ENCODE measurements at places on chromosomes 2 and 18.

- no peak for DNase-seq
Observed at GRCh38 chr2:10775831-10776230, 36.8 kb downstream of the PDIA6 start.

DNA sequence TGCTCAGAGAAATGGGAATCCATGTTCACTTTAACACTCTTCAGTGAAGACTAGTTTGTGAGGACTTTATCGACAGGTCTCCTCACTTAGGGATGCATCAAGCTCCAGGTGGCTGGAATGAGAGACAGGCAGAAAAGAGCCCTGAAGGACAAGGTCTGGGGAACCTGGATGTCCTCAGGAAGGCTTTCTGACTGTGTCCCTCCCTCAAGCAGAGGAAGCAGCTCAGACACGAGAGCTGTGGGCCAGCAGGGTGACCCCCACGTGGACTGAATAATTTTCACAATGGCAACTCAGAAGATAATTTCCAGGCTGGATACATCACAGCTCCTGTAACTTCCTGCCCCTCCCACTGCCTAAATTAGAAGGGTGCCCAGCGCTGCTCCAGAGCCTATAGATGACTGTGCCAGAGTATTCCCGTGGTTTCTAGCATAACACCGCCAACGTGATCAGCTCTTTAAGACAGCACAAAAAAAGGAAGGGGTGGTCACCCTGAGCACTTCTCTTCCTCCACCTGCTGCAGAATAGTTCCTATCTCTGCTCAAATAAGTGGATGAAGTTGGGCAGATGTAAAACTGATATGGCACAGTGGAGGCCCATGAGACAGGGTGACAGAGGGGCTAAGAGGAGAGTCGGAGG lies 25.7 kb upstream of the NCK2 start:
- no peak for DNase-seq

DNA sequence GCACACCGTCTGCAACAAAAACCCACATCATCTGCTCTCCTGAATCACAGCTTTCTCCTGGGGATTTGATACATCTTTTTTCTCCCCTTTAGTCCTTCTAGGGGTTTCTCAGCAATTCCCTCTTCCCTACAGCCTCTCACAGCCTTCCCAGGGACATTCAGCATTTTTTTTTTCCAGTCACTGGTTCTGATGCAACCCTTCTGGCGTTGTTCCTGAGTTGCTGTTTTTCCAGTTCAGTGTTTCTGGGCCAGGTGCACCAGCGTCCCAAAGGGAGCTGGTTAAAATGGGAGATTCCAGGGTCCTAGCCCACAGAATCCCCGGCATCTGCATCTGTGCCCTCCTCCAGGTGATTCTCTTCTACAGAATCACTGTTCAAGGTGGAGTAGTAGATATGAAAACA lies 36.1 kb downstream of the ADCY3 start:
- DNase-seq = no peak

DNA sequence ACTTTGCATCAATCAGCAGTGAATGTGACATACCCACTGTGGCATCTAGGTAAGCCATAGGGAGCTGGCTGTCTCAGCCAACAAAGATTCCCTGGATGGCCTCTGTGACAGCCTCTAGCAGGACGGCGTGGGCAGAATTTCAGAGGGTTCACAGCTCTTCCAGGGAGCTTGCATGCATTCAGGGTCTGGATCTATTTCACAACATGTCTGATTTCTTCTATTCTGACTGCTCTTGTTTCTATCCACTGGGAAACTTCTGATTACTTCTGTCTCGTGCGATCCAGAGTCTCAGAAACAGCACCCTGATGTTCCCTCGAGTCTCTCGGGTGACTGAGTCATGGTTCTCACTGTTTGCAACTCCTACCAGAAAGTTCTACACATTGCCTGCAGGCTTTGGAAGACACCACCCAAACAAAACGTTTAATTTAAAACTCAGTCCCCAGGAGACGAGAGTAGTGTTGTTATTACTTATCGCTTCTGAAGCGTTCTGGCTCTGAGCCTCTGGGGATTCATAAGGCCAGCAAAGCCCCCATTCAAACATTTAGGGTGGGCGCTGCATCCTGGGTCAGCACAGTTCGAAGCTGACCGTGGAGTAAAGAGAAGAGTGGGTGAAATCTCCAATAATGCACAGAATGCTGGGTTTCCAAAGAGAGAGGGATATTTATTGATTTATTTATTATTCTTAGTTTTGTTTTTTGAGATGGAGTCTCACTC lies 41.9 kb upstream of the ODC1 start:
- DNase-seq = no peak

DNA sequence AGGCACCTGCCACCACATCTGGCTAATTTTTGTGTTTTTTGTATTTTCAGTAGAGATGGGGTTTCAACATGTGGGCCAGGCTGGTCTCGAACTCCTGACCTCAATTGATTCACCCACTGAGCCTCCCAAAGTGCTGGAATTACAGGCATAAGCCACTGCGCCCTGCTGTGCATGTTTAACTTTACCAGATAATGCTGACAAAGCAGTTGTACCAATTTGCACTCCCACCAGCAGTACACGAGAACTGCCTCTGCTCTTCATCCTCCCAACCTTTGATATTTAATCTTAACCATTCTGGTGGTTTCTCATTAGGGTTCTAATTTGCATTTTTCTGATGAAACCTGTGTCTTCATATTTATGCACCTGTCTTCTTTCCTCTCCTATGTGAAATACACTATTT lies 12.0 kb upstream of the DYM start:
- no peak for DNase-seq

GRCh38 chr2:32594573-32594972 lies 33.3 kb upstream of the TTC27 start:
- DNase-seq = no peak

- DNase-seq = no peak
Observed at GRCh38 chr2:19706332-19706731, 195.5 kb downstream of the TTC32 start.

DNA sequence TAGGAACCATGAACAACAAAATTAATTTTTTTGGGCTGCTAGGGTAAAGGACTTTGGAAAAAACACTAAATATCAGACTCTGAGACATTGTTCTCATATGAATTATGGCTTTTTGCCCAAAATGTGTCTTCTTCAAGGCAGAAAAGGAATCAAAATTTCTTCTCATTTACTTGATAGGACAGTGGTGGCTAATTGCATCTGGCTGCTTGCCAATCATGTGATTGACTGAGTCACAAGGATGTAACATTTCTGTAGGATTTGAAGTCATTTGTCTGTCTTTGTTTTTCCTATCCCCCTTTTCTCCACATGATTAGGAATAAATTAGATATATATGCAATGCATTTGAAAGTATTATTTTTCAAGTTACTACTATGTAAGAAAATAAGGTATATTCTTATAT lies 130.2 kb downstream of the SLC4A10 start:
- no peak for DNase-seq

- DNase-seq = no peak
Observed at GRCh38 chr2:119657466-119658145, 21.4 kb upstream of the TMEM177 start.

- DNase-seq = no peak
Observed at GRCh38 chr2:85266146-85267041, 61.4 kb downstream of the TGOLN2 start.

DNA sequence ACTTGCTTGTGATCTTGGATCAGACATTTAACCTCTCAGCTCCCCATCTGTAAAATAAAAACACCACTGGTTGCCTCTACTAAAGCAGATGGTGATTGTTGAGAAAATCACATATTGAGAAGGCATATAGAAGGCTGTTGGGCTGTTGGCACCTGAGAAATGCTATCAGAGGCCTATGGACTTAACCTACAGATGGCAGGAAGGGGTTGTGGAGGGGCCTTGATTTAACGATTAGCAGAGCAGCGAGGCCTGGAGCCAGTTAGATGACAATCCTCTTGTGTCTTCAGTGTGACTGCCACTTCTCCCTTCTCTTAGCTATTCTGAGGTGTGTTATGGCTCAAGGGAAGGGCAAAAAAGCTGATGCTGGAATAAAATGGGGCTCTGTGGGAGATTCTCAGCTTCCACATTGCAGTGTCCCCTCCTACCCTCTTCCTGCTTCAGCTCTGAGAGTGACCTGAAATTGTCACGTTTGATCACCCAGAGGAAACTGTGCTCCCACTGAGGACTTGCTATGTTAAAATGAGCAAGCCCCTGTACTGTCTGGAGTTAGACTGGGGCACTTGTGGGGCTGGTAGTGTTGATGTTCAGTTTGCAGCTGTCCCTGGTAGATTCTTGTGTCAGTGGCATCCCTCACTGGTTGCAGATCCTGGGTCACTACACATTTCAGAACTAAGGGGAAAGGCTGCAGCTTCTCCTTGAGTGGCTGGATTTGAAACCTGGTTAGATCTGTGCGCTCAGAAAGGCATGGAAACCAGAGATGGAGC lies 31.5 kb downstream of the CXCR4 start:
- DNase-seq = no peak

DNA sequence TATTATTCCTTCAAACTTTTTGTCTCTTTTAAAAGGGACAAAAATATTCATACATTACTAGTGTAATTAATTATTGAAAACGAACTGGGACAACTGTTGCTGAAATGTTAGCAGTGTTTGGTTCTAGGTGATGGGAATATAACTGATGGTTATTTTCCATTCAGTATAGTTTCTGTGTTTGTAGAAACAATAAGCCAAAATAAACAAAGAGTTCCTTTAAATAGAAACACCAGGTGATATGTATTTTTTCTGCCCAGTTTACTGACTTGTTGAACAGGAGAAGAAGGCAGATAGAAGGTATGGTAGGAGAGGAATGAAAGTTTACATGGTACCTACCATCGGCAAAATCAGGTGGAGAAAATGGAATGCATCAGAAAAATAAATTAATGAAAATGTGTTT lies 74.2 kb downstream of the LYPD6B start:
- no peak for DNase-seq

DNA sequence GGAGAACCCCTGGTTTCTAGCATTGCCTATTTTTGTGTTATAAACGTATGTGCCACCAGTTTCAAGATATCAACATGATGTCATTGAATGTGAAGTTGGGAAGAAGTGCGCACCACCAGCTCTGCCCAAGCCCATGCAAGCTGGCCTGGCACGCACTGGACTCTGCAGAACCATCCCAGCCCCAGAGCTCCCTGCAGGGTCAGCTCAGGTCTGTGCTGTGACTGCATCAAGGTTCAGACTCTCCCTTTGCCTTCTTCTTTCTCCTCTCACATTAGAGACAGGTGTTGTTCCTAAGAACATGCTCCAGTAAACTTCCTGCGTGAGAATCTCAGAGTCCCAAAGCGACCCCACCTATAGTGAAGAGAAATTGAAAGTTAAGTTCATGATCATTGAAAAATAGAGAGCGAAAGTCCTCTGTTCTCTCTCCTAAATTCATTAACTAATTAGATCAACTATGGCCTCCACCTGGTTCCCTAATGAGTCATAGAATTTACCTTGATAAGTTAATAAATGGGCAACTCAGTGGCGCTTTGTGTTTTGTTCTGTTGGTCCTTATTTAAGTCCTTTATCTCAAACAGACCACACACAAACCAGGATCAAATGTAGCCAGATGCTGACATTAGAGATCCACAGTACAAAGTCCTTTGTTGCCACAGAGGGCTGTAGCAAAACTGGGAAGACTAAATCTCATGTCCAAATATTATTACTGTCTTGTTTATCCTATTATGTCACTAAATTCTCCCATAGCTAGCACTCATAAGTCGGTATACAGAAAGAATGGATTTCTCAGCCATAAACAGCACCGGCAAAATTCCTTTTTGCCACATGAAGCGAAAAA lies 432.3 kb downstream of the STK39 start:
- no peak for DNase-seq
